Naive B cell (primary cell): ENCODE measurements at places on chromosomes 1 and 21. TPM values are rescaled to one million over a fixed set of nuclear protein-coding genes. Genes with fewer than 3 reads are reported as not detected.

Gene WDR64
- polyA plus RNA-seq, result 0.14 TPM

Gene TEX38
- polyA plus RNA-seq, result not detected

Gene KRTAP21-2
- not detected for polyA plus RNA-seq

Gene PKLR
- not detected for polyA plus RNA-seq

Gene SMCP
- polyA plus RNA-seq, result not detected

DNA sequence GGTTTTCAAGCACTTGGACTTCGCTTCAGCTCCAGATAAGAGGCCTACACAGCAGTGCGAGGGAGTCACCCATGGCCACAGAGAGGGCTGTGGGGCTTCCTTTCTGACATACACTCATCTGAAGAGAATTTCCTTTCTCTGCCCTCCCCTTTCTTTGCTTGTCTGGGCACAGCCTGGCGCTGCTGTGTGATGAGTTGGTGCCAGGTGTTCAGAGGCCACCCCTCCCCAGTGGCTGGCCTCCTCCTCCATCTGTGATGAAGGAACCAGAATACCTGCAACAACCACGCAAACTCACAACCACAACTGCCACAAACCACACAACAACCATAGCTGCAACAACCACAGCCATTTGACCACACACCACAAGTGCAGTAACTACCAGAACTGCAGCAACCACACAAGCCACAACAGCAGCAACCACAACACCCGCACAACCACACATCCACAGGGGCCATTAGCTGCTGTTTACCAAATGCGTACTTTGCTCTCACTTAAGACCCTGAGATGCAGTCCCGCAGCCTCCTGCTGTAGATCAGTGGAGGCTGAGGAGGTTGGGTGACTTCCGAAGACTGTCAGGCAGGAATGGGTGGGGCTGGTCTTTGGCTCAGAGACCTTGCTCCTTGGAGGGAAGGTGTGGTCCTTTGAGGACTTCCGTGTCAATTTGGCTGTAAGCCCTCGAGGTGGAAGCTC lies 71.1 kb downstream of the IER5 start:
- no peak for DNase-seq

GRCh38 chr1:112358798-112359408 lies 37.1 kb upstream of the CTTNBP2NL start:
- DNase-seq, result peak; percentile 27

GRCh38 chr1:194533641-194534040 lies 1347.2 kb upstream of the B3GALT2 start:
- no peak for DNase-seq

DNA sequence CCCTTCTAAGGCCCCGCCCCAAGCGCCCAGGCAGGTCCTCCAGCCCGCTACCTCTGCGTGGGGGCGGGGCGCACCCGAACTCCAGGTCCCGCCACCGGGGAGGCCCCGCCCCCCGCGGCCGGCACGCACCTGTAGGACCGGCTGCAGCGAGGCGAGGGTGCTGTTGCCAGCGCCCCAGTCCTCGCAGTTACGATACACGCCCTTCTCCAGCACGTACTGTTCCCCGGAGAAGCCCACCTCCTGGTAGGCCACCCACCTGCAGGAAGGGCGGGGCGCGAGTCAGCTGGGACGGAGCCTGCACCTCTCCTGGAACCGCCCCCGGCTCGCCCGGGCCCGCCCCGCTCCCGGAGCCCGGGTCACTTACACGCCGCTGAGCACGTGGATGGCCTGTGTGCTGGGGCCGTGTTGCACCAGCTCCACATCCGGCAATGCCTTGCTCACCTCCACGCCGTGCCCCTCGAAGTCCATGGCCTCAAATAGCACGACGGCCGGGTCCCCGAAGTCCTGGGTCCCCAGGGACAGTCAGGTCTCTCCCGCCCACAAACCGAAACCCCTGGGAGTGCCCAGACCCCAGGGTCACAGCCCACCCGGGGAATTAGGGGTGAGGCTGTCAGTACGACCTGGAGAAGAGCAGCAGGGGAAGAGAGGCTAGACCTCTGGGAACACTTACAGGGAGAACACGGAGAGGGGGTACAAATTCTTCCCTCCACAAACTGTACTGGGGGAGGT lies 17.3 kb downstream of the CRYBG2 start:
- DNase-seq, result peak; percentile 77

GRCh38 chr1:220344745-220345144 lies 72.5 kb upstream of the RAB3GAP2 start:
- no peak for DNase-seq

- DNase-seq, result no peak
Measured at GRCh38 chr21:45934554-45934953, 47.0 kb upstream of the COL6A1 start.

DNA sequence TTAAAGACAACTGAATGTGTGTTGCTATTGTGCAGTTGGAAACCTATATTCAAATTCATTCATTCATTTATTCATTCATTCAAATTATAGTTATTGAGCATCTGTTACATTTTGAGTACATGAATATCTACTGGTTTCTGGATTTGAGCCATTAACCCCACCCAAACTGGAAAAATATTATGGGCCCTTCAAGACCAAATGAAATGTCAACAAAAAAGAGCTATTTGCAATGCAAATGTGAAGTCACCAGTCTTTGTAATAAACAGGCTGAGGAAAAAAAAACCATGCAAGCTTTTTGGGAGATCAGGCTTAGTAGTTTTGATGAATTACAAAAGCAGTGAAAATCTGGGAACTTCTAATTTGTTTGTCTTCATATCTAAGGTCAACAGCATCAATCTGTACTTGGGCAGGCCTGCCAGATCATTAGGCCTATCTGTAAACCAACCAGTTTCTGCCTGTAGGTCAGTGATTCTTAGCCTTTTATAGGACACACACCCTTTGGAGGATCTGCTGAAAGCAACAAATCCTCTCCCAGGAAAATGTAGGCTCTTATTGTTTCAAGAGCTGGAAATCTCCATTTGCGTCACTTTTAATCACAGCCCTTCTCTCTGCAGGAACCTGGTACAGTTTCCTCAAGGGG lies 134.7 kb downstream of the FAM78B start:
- no peak for DNase-seq

DNA sequence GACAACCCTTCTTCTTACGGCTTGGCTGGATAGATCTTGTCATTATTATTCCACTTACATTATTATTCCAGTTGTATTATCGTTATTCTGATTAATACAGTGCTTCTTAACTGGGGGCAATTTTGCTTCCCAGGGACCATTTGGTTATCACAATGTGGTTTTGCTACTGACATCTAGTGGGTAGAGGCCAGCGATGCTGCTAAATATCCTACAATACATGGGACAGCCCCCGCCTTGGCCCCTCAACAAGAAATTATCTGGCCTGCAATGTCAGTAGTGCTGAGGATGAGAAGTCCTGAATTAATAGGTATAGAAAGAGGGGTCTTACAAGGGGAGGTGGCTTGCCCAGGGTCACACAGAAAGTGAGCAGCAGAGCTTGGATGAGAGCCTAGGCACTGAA lies 105.6 kb downstream of the PTPRU start:
- no peak for DNase-seq

DNA sequence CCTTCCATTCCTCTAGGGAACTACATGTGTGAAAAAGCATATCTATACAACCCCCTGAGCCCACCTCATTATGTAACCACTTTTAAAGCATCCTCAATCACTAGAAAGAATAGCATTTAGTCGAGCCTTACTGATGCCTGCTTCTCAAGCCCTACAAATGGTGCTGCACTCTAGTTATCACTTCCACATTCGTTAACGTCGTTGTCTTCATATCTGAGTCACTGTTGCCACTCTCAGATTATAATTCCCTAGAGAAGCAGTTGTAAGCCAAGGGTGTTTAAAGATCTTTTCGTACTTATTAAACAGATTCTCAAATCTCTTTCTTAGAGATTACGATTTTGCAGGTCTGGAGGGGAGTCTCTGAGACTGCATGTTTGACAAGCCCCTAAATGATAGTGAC lies 16.5 kb downstream of the ATP1B1 start:
- DNase-seq, result no peak

GRCh38 chr1:192581131-192581927 lies 5.8 kb downstream of the RGS1 start:
- DNase-seq, result no peak

DNA sequence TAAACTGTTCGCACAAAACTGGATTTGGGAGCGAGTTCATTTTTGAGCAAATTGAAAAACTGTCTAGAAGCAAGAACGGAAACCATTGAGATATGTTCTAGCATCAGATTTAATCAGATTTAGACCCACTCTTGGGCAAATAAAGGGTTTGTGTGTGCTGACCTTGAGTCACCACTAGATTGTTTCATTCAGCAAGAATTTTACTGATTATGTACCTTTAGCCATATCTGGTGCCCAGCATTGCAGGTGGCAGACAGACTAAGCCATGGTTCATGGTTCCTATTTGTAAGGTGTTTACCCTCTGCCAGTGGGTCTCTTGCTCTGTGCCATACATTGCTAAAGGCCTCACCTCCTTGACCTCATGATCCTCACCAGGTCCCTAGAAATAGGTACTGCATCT lies 1.4 kb downstream of the NUDC start:
- no peak for DNase-seq

- no peak for DNase-seq
Measured at GRCh38 chr1:155931332-155932038, 2.7 kb downstream of the KHDC4 start.

DNA sequence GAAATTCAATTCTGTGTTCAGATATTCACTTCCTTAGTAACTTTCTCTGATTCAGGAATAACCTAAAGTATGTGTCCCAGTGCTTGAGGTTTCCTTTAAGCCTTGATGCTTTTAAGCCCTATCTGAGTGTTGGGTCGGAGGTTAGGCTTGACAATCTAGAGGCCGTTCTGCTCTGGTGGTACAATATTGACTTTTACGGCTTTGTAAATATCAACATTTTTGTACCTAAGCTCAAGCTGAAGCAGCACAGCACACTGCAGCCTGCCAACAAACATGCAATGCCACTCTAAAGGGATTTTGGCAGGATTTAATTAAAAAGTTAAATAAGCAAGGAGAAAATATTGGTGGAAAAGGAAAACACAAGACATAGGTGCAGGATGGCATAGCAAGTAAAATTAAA lies 279.2 kb downstream of the NEGR1 start:
- DNase-seq, result no peak

DNA sequence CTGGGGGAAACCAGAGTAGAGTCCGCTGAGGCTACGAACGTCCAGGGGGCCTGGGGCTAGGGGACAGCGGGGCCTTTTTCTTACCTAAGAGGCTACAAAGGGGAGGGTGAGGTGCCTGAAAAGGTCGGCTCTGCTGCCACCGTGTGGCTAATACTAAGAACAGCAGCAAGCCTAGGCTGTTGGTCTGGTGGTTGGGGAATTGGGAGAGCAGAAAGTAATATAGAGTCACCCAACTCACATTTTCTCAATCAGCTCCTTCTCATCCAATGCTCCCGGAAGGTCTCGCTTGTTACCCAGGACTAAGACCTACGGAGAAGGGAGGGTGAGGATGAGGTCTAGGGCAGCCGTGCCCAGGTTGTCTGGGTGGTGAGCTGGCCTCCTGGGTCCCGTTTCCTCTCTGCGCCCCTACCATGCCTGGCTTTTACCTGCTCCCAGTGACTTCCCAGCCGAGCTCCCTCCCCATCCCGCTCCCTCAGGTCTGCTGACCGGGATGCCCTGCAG lies 9.3 kb downstream of the ARL8A start:
- DNase-seq, result peak; percentile 42

DNA sequence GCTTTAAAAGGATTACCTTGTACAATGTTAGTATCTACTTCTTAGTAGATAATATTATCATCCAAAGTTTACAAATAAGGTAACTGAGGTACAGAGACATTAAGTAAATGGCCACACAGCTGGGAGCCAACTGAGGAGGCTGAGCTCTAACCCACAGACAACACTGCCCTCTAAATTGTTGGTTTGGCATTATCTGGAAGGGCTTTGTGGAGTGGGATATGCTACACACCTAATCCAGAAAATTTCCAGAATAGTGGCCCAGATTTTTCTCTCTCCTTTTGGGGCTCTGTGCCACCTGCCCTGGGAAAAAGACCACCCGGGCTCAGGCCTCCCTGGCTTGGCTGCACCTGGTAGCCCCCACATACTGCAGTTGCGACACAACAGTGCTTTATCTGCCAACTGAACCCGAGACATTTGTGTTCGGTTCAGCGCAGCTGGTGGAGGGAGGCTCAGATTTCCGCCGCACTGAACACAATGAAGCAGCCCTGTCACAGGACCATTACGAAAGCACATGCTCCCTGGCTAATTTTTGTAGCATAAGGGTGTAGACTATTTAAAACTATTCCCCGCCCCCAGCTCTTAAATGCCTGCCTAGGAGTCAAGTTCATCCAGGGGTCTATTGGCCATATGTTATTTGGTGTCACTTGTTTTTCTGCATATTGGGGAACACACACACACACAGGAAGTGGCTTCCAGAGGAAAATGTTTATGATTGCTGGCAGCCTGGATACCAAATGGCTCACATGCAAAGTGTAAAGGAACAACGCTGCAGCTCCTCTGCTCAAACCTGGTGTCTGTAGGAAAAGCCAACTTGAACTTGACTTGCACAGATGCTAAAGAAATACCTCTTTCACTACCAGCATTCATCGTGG lies 92.3 kb upstream of the ESRRG start:
- DNase-seq, result no peak

DNA sequence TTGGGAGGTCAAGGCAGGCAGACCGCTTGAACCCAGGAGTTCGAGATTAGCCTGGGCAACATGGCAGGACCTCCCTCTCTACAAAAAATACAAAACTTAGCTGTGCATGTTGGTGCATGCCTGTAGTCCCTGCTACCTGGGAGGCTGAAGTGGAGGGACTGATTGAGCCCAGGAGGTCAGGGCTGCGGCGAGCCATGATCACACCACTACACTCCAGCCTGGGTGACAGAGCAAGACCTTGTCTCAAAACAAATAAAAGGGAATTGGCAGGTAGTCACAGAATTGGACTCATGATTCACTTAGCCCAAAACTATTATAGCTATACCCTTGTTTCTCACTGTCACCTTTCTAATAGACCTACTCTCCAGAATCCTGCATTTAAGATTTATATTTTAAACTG lies 5.5 kb downstream of the TADA1 start:
- DNase-seq, result no peak

- DNase-seq, result no peak
Measured at GRCh38 chr1:246923900-246924299, 7.8 kb downstream of the AHCTF1 start.

DNA sequence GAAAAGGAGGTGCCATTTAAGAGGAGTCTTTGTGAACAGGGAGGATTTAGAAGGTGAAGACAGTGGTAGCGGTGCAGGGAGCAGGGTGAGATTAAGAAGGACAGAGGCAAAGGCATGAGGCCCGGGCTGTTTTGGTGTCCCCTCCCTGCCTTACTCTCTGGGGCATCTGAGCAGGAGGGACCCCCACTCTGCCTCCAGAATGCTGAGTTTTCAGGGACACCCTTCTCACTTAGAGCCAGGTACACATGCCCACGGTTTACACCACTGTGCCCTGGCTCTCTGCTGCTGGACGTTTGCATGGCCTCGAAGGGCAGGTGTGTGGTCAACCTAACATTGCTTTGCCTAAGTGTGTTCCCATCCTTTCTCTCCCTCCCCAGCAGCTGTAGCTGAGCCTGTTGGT lies 20.5 kb upstream of the PARP1 start:
- no peak for DNase-seq

- no peak for DNase-seq
Measured at GRCh38 chr21:26443867-26444266, 129.2 kb downstream of the CYYR1 start.
